Retinal pigment epithelial cell (primary cell): ENCODE measurements at places on chromosomes 6 and 20.

DNA sequence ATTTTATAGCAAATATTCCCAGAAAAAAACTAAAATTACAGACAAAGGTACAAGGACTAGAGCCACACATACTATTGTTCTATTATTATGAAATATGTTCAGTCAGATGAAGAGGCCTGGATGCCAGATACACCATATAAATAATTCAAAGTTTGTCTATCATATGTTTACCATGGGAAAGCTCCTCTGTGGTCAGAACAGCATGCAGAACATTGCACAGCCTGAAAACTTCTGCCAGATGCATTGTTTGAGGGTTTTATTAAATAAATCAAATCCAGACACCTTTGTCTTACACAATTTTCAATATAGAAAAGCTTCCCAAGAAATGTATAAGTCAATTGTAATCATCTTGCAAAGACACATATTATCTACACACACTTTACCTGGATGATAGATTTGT, 35.0 kb upstream of the COL21A1 start:
- no peak for DNase-seq

DNA sequence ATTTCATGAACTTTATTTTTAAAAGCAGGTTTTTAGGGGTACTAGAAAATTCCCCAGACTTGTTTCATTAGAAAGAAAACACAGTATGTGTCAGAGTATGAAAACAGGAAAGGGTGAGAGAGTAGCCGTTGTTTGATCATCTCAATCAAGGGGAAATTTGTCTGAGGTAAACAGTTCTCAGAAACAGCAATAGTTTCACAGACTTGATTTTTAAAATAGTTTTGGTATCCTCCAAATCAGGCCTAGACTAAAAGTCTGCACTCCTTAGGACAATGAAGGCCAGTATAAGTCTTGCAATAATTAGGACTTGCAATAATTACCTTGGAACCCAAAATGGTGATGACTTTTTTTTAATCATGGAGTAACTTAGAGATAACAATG, 176.6 kb upstream of the TAB2 start:
- DNase-seq = no peak

- DNase-seq = no peak
These were observed 535 bp upstream of the CCDC170 start for GRCh38 chr6:151493161-151493803.

GRCh38 chr6:70507161-70507560, 59.6 kb upstream of the SDHAF4 start:
- DNase-seq = no peak

DNA sequence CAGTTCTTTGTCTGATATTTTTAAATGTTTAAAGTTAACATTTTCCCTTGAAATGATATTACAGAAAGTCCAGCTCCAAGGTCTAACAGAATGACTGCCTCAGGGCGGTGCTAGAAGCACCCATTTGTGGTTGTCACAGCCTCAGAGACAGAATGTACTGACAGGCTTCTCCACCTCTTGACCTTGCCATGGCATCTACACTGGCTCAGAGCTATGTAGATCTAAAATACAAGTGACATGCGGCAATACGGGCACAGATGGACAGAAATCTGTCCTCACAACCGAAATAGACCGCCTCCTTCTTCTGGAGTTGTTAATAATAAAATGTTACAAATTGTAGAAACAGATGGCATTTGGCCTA, 167.2 kb upstream of the THEMIS start:
- DNase-seq = no peak

DNA sequence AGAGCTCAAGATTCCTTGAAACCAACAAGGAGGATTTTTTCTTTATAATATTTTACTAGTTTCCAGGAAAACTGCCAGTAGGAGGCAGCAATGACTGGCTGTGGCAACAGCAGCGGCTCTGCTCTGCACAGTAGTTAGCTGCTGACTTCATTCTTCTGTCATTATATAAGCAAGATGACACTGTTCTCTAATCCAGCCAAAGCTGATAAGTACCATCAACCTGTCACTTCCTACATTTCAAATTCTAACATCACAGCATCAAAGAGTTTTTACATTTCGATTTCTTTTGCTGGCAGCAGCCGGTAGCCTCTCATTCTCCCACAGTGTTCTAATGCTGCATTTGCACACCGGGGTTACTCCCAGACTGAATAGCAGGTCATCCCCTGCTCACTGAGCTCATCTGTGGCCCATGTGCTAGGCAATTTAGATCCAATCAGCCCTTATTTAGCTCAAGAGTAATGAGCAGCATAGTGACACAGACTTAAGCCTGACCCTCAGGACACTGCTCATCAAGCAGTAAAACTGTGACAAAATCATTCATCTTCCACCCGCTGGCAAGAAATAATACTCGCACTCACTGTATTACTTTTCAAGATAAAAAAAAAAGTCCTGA, 67.8 kb downstream of the MMS22L start:
- peak; percentile 20 for DNase-seq

DNA sequence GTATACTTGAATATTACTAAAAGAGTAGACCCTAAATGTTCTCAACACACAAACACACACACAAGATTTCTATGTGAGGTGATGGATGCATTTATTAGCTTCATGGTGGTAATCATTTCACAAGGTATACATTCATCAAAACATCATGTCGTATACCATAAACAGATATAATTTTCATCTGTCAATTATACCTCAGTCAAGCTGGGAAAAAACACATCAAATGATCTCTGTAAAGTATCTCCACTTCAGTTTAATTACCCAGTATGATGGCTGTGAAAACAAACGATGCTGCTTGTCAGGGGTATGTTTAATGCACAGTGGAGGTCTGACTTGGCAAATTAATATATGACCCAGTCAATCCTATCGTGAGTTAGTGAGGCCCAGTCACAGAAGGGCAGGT, 157.2 kb downstream of the MTFR2 start:
- DNase-seq = no peak

DNA sequence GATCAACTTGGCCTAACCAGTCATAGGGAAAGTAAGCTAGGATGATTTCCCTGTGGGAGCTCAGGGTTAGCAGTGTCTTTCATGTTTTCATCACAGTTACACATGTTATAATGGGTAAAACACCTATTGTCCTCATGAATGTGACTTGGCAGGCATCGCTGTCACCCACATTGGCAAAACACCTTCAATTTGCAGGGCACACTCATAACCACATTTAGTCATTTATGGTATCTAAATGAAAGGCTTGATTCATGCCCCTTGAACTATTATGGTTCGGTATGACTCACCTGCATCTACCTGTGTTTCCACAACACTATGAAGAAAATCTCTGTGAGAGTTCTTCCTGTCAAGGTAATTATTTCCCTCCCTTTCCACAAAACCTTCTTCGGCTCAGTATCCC, 49.2 kb downstream of the FRK start:
- no peak for DNase-seq

- peak; percentile 96 for DNase-seq
These were observed 908.0 kb downstream of the QKI start for GRCh38 chr6:164322533-164322932.

DNA sequence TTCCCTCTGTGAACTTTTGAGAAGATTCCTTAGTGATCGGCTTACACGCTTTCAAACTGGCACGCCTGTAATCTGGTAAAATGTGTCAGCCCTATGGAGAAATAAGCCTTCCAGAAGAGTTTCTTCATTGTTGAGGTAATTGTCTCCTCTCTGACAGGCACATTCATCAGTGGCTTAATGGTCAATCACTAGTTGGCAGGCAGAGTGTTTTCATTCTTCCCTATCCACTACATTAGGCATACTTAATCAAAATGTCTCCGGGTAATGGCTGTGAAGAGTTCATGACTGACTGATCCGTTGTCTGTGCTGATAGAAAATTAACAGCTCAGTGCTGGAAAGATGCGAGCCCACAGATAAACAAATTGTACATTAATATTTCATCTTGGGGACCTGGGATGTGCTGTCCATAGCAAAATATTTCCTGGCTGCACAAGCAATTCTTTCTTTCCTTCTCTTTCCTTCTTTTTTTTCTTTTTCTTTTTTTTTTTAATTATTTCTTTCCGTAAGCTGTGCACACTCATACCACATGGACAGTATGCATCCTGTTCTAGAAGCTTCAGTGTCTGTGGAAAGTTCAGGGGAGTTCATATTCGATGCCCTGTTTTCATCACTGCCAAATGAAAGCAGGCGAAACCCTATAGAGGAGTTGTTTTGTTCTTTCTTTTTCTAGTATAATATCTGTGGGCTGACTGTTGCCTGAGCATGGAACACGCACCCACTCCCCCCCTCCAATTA, 31.4 kb downstream of the TSHZ2 start:
- no peak for DNase-seq

DNA sequence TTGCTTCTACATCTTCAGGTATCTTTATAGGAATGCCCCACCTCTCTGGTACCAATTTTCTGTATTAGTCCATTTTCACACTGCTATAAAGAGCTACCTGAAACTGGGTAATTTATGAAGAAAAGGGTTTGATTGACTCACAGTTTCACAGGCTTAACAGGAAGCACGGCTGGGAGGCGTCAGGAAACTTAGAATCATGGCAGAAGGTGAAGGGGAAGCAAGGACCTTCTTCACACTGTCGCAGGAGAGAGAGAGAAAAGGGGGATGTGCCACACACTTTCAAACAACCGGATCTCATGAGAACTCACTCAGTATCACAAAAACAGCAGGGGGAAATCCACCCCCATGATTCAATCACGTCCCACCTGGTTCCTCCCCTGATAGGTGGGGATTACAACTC, 24.4 kb upstream of the LY86 start:
- no peak for DNase-seq
